Uterine smooth muscle cell (primary cell): ENCODE measurements at places on chromosomes 11 and 22. TPM values are rescaled to one million over a fixed set of nuclear protein-coding genes. Genes with fewer than 3 reads are reported as not detected.

The KIF18A gene
- total RNA-seq, result 9.0 and 40.0 TPM in 2 replicates

The LMO1 gene
- total RNA-seq, result not detected in 2 replicates

The LRRC10B gene
- 0.22 TPM in 1 of 2 replicates, not detected in the other for total RNA-seq

The SOX10 gene
- not detected in 2 replicates for total RNA-seq

The HPX gene
- 0.33 and 0.50 TPM in 2 replicates for total RNA-seq

The AIFM3 gene
- total RNA-seq, result 0.33 and 0.50 TPM in 2 replicates

The UCP3 gene
- total RNA-seq, result 0.11 and 0.37 TPM in 2 replicates

The ZNF280B gene
- total RNA-seq, result 1.00 and 1.1 TPM in 2 replicates

The ADAMTS15 gene
- total RNA-seq, result 0.12 and 1.00 TPM in 2 replicates

The MIOX gene
- not detected in 2 replicates for total RNA-seq

The FAM227A gene
- 1.3 and 2.4 TPM in 2 replicates for total RNA-seq

The C1QTNF5 gene
- total RNA-seq, result 3.5 and 15.2 TPM in 2 replicates

The FAM180B gene
- total RNA-seq, result 0.12 TPM in 1 of 2 replicates, not detected in the other

The SLC25A45 gene
- total RNA-seq, result 0.75 and 1.3 TPM in 2 replicates

The ZC3H12C gene
- 9.7 and 16.9 TPM in 2 replicates for total RNA-seq
